OCI-LY7 (cell line): ENCODE measurements at places on chromosomes 16 and 17.

DNA sequence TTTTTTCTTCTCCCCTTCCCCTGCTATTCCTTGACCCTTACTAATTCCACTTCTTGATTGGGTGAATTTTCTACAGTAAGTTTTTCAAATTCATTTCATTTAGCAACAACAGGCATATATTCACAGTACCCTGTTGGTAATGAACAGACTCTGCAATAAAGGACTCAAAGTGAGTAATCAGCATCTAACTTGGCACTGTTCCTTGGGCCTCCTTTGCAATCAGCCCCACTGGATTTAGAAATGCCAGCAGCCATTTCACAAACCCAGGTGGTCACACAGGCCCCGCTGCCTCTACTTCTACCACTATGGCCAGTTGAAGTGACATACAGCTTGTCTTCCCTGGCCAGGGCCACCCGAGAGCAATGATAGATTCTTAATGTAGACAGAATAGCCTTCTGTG, 113.8 kb downstream of the CYB561 start:
- DNase-seq = no peak

DNA sequence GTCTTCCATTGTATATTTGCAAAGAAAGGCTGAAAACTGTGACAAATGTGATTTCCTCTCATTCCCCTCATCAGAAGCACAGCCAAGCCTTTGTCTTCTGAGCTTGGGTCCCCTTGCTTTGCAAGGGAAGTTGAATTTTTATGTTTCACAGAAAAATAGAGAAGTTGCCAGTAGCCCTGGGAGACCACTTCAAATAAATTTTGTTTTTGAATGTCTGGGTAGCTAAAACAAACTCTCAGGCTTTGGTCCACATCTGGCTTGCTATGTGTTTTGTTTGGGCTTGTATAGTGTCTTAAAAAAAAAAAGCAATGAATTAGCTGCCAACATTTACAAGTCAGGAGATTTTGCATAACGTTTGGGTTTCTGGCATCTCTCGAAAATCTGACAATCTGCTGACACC, 24.1 kb downstream of the PIK3R6 start:
- no peak for DNase-seq

- no peak for DNase-seq
These were observed 18.4 kb downstream of the SYT17 start for GRCh38 chr16:19186408-19186807.

- no peak for DNase-seq
These were observed 304.7 kb downstream of the CA10 start for GRCh38 chr17:51853857-51854256.

DNA sequence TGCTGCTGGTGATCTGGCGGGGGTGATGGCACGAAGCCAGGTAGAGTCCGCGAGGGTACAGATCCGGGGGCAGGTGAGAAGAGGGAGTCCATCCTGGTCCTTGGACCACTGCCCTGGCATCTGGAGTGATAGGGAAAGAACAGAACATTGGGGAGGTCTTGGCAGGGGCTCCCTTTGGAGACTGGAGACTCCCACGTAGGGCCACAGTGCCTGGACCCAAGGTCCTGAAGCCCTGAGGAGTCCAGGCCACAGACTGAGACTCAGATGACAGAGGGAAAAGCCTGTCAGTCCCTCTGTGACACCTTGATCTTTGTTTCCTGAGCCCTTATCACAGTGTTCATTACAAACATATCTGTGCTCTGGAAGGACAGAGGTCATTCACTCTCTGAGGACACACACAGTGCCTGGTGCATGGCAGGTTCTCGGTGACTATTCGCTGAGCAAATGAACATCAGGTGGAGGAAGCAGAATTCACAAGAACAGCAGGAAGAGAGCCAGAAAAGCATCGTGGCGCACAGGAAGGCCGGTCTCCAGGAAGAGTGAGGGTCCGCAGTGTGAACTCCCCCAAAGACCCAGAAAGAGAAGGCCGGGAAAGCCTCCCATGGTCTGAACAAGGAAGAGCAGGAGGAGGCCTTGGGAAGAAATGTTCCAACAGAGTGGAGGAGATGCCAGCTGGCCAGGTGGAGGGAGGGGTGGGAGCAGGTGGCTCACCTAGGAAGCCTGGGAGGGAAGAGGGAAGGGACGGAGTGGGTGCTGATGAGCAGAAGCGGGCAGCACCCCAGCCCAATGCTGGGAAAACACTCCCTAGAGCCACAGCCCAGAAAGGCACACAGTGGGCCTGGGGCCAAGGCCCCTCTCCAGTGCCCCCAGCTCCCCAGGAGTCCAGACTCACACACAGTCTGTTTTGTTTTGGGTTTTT, 20.5 kb downstream of the PEMT start:
- no peak for DNase-seq

- no peak for DNase-seq
These were observed 210.2 kb downstream of the MSI2 start for GRCh38 chr17:57466521-57466920.

- DNase-seq = no peak
These were observed 114.6 kb downstream of the CYB561 start for GRCh38 chr17:63331301-63332061.

DNA sequence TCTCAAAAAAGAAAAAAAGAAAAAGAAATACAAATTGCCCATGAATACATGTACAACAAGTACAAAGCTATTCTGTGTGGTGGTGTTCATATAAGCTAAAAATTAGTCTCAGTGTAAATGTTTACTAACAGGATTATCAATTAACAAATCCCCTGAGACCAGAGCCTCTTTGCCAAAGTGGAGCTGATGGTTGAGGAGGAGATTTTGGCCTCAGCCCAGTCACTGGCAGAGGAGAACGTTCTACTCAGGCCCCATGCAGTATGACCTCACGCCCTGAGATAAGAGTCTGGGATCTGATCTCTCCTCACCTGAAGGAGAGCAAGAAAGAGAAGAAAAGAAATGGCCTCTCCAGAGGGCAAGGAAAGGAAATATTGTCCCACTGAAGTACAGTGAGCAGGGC, 35.5 kb upstream of the NOL11 start:
- DNase-seq = no peak

DNA sequence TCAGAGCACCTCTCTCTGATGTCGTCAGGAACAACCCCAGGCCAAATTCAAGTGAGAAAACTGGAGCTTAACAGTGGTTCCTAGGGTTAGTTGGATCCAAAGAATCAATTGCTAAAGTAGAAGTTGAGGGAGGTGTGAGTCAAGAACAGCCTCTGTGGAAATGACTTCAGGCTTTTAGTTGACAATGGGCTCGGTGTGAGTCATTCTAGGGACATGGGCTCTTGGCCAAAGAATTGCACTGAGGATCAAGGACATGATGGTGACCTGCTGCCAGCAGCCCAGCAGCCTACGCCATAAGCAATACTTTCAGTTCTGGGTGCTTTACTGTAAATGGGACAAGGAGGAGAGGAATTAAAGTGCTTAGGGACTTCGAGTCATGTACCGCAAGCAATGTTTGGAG, 32.1 kb upstream of the SMURF2 start:
- DNase-seq = no peak

- DNase-seq = no peak
These were observed at the start of gene PDE6G for GRCh38 chr17:81656118-81656743. Gene PDE6G (minus strand): TSS chr17:81656542. CDS start chr17:81653305, 3,237 bp downstream.

DNA sequence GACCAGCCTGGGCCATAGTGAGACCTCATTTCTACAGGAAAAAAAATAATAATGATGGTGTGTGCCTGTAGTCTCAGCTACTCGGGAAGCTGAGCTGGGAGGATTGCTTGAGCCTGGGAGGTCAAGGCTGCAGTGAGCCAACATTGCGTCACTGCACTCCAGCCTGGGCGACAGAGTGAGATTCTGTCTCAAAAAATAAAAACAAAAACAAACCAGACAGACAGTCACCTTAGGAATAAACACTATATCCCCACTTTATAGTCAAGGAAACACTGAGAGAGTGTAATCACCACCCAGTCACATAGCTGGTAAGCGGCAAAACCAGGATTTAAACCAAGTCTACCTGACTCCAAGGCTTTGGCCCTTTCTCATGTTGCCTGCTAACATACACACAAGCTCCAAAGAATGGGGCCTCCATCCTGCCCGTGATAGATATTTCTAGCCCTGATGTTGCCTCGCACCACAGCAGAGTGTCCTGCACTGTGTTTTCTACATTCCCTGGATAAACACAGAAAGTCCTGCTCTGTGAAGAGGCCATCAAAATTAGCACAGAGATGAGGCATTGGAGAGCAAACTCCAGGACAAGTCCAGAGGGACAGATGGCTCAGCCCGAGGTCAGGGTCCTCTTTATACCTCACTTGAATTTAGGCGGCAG, 66.1 kb upstream of the SMURF2 start:
- no peak for DNase-seq

DNA sequence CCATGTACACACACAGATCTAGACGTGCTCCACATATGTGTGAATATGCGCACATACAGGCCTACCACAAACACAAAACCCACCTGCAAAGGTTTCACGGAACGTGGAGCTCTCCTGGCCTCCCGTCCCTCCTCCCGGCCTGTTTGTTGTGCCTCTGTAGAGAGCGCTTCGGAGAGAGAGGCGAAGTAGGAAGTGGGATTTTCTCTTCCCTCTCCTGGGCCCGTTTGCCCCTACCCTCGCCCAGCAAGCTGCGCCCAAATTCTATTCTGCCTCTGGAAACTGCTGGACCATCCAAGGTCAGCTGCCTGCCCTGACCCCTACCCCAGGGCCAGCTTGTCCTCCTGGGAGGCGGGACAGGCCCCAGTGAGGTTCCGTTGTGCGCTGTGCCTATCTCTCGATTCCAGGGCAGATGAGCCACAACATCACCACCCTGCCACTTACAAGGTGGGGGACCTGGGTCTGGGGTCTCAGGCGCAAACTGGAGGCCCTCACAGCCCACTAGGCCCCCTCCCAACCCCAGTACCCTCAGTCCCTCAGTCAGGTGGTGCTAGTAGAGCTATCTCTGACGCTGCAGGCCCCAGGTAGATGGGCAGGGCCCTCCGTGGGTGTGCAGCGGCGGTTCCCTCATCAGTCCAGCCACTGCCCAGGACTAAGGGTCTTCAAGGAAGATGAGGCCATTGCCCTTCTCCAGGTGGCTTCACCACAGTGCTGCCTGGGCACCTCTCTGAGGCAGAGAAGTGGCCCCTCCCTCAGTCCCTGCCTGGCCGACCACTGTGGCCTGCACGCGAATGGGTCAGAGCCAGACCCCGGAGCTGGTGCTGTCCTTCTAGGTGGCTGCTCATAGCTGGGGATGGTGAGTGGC, 54.2 kb downstream of the BEAN1 start:
- no peak for DNase-seq

GRCh38 chr16:68902003-68902968, 59.0 kb downstream of the TANGO6 start:
- DNase-seq = peak; percentile 10

DNA sequence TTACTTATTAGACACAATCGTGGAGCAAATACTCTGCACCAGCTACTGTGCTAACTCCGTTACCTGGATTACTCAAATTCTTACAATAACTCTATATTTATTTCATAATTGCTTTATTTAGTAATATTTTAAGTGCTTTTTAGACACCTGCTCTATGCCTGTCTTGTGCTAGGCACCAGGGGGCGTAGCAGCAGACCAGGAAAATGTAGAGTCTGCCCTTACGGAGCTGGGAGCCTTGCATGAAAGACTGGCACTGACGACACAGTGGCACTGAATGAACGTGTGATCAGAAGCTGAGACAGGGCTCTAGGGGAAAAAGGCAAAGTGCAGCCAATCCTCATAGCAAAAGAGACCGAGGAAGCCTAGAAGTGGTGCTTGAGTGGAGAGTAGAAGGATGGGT, 486.5 kb downstream of the CDH13 start:
- peak; percentile 71 for DNase-seq

DNA sequence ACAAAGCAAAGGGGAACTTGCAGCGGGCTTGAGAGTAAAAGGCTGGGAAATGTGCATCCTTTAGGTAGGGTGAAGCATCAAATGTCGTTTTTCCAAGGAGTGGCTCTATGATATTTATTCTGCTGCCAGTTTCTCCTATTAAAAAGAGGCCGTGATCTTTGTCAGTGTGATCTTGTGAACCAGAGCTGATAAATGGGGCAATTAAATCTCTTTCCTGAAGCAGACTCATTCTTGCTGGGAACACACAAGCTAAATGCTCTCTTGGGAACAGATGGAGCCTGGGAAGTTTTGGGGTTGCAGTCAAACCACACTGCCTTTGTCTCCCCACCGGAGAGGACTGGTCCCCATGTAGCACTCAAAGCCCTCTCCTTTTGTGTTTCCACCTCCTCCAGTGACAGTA, 408.9 kb downstream of the GRIN2A start:
- DNase-seq = no peak

GRCh38 chr16:22322021-22322471, 24.8 kb downstream of the POLR3E start:
- no peak for DNase-seq

DNA sequence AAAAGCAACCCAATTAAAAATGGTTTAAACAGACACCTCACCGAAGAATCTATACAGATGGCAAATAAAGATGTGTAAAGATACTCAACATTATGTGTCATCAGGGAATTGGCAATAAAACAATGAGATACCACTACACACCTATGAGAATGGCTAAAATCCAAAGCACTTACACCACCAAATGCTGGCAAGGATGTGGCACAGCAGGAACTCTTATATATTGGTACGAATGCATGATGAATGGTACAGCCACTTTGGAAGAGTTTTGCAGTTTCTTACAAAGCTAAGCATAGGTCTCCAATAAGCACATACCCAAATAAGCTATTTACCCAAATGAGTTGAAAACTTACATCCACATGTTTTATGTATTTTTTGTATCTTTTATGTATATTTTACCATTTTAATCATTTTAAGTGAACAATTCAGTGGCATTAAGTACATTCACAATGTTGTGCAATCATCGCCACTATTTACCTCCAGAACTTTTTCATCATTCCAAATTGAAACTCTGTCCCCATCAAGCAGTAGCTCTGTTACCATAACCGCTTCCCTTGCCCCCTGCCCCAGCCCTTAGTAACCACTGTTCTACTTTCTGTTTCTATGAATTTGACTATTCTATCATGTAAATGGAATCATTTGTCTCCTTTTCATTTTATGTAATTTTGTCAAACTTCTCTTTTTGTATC, 6.7 kb upstream of the ALDH3A2 start:
- DNase-seq = no peak

GRCh38 chr17:68378268-68379176, 78.8 kb downstream of the WIPI1 start:
- DNase-seq = no peak

DNA sequence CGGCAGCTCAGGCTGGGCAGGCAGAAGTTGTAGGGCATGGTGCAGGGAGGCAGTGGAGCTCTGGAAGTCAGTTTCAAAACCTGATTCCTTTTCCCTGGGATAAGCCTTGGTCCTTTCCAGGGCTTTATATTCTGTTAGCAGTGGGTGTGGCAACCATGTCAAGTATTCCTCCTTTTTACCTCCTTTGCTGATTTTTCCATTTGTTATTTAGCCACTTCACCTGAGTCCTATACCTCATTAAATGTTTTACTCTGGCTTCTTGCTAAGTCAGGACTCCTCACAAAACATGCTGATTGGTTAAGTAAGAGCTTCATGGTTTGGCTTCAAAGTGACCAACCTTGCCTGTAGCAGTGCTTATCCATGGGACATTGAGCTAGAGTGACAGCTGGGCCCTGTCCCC, at the start of gene KRT33B:
KRT33B (minus strand) TSS at position 101 of the 400 bp plus-strand sequence; CDS start at position 38, 63 bp downstream.
- no peak for DNase-seq
